CD4-positive, alpha-beta T cell treated with Interleukin-15 for 4 hours (primary cell): ENCODE measurements at places on chromosomes 13 and 19.
A peak's percentile ranks its signal among the peaks of the same experiment; 100 is the strongest.

DNA sequence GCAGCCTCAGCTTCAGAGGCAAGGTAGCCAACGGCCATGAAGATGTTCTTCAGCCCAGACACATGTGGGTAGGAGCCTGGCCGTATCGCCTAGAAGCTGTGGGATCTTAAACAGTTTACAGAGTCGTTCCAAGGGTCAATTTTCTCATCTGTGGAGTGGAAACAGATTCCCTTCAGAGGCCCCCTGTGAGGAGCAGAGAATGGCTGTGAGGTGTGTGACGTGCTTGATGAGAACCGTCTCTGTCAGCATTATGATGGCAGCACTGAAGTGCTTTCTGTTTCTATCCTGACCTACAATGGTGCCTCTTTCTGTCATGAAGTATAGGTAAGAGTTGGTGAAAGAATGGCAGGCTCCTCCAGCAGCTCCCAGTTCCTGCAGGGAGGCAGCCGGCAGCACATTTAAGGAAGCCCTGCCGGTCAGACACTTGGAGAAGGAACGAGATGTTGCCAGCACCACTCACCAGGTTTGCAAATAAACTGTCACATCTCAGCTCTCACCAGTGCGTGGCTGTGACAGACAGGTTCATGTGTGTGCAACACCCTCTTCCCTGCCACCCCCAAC lies 277.3 kb downstream of the FOXO1 start:
- peak; percentile 51 for DNase-seq

DNA sequence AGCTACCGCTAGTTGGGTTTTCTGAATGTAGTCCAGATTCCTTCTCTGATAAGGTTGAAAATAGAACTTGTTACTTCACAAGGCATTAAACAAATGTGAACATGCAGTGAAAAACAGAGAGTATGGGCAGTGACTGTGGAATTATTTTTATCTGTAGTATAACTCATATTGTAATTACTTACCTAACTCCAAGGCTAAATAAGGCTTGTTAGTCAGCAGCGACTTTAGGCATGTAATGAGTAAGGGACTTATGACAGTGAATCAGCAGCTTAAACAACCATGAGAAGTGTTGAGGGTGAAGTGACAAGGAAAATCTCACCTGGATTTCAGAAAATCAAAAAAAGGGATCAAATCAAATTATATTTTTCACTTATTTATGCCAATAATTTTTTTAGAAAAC lies 1719.5 kb upstream of the MIR17HG start:
- DNase-seq: no peak

DNA sequence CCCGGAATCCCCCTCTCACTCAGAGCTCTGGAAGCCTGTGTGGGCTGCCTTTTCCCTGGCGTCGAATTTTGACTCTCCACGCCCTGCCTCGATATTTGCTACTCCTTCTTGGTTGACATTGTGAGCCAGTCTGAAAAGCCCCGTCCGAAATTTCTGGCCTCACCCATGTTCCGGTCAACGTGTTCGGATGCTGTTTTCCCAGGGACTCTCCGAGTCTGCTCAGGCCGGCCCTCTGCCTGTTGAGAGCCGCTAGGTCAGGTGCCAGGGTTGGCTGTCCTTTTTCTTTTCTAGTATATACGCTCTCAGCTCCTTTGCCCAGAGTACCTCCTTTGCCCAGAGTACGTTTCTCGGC lies 6.8 kb upstream of the DGKH start:
- no peak for DNase-seq

- DNase-seq: no peak
These were observed 633.5 kb upstream of the ATXN8OS start for GRCh38 chr13:69474011-69474685.

- no peak for DNase-seq
These were observed 17.6 kb downstream of the CEBPG start for GRCh38 chr19:33390908-33391630.

DNA sequence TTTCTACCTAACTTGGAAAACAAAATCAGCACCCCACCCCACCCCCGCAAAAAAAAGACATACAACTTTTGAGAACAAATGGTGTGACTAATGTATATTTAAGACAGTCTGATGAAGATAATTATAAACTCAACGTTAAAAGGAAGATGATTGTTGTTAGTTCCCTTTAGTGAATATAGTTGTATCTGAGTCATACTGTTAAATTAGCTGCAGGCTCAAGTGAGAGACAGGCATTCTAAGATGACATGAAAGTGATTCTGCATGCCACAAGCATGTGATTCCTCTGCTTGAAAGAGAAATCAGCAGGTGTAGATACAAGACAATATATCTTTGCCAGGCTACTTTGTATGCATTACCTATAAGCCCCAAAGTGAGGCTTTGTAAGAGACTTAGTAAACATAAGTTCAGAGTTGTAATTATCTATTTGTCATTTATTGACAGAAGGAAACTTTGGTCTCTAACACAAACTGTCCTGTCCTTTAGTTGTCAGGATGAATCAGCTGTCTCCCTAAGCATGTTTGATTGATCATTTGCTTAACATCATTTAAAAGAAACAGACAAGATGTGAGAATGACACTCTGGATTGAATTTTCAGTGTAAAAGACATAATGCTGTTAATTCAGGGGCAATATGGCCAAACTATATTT lies 319.4 kb upstream of the HTR2A start:
- DNase-seq: no peak

DNA sequence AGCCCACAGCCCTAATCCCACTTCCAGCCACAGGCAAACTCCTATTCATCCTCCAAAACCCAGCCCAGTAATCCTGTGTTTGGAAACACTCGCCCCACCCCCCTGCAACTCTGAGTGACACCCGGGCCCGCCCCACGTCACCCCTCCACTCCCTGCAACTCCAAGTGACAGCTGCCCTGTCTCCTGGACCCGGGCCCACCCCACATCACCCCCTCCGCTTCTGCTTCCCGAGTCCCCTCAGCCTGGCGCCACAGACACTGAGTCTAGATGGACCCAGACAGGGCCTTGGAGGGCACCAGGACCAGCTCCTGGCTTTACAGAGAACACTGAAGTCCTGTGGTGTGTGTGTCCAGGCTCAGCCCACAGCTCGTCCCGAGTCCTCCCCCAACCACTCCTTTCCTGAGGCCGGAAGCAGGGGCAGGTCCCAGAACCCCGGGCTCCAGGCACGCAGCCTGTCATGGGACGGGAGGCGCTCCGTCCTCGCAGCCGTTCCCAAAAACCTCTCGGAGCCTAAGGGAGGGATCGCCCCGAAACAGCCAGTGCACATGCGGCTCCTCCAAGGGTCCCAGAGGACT lies 7.7 kb downstream of the REXO1 start:
- no peak for DNase-seq

DNA sequence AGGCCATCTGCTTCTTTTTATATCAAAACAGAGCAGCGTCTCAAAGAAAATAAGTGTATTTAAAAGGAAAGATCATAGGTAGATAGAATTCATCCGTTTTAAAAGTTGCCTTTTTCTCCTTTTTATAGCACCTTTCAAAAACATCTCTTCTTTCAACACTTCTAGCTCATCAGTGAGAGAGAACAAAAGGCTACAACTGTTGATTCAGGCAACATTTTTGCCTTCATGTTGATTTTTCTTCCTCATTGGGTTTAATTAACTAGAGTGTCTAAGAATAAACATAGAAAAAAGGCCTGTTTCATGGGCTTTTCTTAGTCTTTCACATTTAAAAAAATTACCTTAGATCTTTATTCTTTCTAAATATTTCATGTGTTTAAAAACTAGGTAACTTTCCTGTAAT lies 13.6 kb downstream of the COL4A2 start:
- no peak for DNase-seq

- DNase-seq: peak; percentile 26
These were observed 111.8 kb downstream of the SACS start for GRCh38 chr13:23321535-23322241.

- DNase-seq: no peak
These were observed 103.1 kb upstream of the UBL3 start for GRCh38 chr13:29953542-29953941.

- no peak for DNase-seq
These were observed 996 bp downstream of the ZNF524 start for GRCh38 chr19:55601084-55601483.

DNA sequence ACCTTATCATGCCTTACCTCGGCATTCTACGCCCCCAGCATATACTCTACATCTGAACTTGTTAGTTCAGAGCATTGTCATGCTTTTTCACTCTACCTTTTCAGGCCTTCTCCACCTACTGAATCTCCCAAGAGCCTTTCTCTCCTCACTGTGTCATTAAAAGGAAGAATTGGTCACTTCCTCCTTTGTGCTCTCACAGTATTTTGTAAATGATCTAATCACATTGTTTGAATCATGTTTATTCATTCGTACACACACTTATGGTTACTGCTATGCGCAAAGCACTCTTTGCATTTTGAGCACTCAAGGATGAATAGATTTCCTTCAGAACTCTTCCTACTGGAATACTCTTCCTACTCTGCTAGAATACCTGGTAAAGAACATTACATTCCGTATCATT lies 15.8 kb upstream of the ELF1 start:
- DNase-seq: no peak

DNA sequence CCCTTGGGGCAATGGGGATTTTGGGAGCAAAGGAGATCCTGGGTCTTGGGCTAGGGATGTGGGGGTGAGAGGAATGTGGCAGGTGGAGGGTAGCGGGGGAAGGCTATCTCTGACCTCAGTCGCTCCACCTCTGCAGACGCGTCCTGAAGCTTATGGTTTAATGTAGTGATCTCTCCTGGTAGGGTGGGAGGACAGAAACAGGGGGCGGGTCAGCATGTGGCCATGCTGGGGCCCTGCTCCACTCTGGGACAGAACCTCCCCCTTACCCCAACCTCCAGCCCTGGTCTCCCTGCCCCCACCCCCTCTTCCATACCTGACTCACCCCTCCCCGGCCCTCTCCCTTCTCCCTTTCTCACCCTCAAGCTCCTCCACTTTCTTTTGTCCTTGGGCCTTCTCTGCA lies 1.4 kb downstream of the BST2 start:
- no peak for DNase-seq

DNA sequence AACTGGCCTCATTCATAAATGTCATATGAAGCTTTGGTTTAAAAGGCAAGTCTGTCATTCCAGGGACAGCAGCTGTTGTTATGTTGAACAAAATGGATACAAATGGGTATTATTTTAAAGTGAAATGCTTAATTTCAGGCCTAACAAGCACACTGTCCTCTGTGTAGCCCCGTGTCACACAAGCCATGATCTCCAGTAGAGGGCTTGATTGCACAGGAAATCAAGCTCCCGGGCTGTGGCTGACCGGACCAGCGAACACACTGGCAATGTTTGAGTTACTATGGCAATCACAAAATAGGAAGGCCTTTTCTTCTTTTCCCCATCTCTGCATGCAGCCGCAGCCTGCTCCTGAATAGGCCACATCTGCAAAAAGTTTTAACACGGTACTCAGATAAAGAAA lies 64.0 kb upstream of the GSX1 start:
- DNase-seq: no peak

- no peak for DNase-seq
These were observed 22.7 kb downstream of the FAM187B start for GRCh38 chr19:35205733-35206323.

DNA sequence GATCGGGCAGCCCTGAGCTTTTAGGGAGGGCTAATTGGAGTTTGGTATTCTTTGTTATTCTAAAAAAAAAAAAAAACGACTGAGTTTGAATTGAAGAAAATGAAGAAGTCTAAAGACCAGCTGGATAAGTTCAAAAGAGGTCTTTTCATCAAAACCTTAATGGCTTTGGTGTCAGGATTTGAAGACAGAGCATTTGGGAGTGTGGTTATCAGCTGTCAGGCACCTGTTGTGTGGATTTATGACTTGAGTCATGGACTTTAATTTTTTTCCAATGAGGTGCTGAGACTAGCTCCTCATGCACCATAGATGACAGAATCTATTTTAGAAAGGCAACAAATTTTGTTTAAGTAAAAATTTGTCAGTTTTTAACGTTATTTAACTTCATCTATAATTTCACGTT lies 72.5 kb downstream of the FREM2 start:
- no peak for DNase-seq

- DNase-seq: no peak
These were observed 119.7 kb upstream of the SPATA13 start for GRCh38 chr13:24040835-24041234.

- DNase-seq: no peak
These were observed 25.0 kb upstream of the C1QTNF9B start for GRCh38 chr13:23922005-23922932.

DNA sequence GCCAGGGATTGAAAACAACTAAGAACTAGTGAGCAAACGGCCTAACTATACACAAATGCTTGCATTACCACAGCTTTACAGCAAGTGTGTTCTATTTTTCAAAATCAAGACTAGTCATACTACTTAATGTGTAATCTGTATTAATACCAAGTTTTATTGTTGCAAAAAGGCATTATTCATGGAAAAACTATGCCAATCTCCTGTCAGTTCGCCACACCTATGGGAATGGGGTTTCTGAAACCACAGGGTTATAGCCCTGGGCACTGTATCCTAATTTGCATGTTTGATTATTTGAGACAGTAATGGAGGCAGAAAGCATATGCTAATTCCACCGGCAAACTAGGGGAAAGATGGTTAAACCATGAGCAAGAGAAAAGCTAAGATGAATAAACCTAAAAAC lies 14.3 kb downstream of the GAS6 start:
- no peak for DNase-seq

GRCh38 chr13:88217883-88218282 lies 546.7 kb downstream of the SLITRK5 start:
- no peak for DNase-seq

DNA sequence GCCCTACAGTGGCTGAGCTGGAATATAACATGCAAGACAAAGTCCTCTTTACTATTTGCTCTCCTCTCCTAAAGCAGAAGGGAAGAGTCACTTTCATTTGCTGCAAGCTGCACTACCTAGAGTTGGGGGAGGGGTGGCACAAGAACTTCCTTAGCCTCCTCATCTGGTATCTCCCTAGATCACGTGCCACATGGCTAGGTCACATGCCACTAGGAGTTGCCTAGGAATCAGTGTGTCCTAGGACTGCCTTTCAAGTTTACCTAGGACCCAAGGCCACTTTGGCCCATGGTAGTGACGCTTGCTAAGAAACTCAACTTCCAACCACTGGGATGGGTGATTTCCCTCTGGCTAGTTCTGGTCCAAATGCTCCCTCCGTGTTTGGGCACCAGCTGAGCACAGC lies 625.2 kb downstream of the DIAPH3 start:
- DNase-seq: no peak

DNA sequence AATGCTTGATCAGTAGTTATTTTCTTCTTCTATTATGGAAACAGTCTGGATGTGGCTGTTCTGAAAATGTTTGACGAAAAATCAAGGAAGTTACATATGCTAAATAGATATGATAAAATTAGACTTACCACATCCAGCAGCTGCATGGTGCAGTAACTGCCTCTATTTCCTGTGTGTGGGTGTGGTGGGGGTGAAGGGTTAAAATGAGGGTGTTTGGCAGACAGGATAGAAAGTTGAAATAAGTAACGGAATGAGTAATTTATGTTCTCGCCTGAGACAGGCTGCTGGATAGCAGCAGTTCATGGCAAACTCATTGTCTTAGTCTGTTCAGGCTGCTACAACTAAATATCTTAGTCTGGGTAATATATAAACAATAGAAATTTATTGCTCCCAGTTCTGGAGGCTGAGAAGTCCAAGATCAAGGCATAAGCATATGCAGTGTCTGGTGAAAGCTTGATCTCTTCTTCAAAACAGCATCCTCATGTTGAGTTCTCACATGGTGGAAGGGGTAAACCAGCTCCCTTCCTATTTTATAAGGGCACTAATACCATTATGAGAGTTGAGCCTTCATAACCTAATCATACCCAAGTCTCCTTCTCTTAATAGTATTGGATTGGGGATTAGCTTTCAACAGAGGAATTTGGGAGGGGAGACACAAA lies 1248.9 kb downstream of the SLITRK5 start:
- no peak for DNase-seq

- DNase-seq: no peak
These were observed 193.7 kb upstream of the RXFP2 start for GRCh38 chr13:31545616-31546015.

GRCh38 chr13:81872581-81872980 lies 1531.7 kb upstream of the SPRY2 start:
- DNase-seq: no peak
